CD4-positive, alpha-beta T cell (primary cell): ENCODE measurements at places on chromosomes 6 and 20.

DNA sequence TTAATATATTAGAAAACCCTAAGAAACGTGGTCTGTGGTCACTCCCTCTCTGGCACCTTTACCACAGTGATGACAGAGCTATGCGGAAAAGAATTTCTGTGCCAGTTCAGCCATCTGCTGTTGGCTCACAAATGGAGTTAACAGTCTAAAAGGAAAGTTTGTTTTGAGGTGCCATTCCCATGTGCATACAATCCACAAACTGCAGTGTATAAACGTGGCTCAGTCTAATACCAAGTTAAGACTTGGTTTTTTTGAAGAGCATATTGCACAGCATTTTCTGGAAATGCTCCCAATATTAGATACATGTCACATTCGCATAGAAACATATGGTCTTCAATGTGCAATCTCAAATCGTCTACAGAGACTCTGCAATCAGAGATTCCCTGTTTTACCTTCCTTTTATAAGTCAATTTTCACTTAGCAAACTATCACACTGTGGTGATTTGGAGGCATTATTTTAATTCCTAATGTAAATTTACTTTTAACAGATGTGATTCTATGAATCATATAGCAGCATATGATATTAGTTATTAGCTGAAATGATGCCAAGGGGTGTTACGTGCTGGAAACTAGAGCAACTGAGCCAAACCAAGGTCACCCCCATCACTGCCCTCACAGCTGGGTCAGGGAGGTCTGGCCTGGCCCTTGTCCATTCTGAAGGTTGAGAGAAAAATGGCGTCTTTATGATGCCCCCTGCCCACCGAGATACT lies 383.5 kb downstream of the PRKN start:
- no peak for DNase-seq

DNA sequence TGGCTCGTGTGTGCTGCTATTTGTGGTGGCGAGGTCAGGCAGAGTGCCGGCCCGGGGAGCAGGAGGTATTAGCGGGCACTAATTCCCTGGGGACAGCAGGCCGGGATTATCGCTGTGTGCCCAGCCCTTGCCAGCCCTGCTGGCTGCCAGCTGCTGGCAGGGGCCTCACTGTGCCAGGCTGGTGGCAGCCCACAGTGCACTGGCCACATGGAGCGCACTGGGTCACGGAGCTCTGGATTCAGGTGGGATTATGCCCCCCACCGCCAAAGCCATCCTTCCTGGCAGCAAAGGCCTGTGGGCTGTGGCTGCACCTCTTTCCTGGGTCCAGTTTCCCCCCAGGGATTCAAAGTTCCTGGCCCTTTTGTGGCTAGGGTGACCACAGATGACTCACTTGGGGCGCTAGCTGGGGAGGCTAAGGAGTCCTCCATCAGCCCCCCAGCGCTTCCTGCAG lies 59.7 kb downstream of the YTHDF1 start:
- DNase-seq, result no peak

DNA sequence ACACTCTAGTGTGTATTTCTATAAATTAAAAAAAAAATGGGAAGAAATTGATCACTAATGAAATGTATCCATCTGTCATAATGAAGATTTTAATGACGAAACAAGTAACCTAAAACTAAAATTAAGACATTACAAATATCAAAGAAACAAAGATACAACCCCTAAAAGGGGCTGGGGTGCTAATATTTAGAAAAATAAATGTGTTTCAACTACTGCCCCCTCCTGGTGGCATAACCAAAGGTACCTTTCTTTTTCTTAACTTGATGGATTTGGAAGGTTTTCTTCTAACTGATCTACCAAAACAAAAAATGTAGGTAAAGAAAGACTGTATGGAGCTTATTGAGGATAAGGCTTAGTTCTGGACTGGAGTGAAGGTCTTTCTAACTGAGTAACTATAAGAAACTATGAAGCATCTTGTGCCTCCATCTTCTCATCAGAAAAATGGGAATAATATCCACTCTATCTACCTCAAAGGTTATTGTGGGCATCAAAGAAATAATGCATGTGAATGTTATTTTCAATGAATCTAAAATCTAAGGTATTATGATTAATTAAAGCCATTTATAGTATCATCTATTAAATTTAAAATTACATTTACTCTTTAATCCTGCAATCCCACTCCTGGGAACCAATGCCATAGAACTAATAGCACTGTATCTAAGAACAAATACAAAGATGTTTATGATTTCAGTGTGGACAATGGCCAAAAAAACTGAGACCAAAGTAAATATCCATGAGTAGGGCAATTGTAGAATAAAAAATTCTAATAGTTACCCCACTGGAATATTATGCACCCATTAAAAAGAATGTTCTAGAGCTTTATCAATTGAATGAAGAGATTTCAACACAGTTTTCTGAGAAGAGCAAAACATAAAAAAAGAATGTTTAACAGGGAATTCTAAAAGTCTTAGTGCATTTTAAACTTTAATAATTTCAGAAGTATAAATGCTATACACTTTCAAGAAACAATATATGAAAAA lies 117.2 kb downstream of the BACH2 start:
- DNase-seq, result peak; percentile 61

GRCh38 chr6:37332894-37333293 lies 20.9 kb upstream of the RNF8 start:
- no peak for DNase-seq

- no peak for DNase-seq
These were observed 46.8 kb downstream of the THEMIS start for GRCh38 chr6:127854009-127854408.

- DNase-seq, result no peak
These were observed 25.1 kb upstream of the SLC17A3 start for GRCh38 chr6:25899123-25899522.

- no peak for DNase-seq
These were observed 30.9 kb downstream of the RAB44 start for GRCh38 chr6:36728289-36729160.
